Stimulated activated CD4-positive, alpha-beta T cell treated with anti-CD3 and anti-CD28 coated beads, Interleukin-1b, Interleukin-23, amount 100 ng/mL, for 24 hours (primary cell): ENCODE measurements at places on chromosomes 4 and X.

GRCh38 chr4:169900241-169900845, 125.9 kb downstream of the MFAP3L start:
- DNase-seq, result no peak

DNA sequence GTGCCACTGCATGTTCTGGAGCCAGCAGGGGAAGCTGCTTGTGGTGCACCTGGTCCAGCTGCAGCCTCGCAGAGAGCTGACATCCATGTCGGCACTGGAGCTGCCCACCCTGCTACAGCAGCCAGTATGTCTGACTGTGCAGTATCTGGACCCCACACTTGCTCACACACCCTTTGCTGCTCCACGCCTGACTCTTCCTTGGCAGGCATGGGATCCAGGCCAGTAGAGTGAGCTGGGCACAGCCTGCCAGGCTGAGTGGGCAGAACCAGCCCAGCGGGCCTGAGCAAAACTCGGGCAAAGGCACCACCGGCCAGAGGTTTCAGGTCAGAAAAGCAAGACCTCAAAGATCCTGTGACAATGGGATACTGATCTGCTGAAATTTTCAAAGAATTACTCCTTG, 690.1 kb downstream of the STPG2 start:
- no peak for DNase-seq

DNA sequence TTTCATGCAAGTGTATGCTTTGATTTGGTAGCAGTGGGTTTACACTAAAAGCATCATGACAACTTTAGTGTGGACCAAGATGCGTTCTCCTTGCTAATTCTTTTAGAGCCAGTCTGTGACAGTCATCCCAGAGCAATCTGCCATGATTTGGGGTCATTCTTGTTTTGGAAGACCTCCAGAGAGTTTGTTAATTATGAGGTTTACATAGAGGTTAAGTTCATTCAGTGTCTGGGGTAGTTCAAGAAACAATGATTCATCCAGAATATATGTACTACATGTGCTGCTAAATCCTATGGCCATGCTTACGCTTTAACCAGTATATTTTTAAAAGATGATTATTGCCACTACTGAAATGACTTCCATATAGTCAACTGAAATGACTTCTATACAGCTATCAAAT, 328.5 kb upstream of the AGA start:
- DNase-seq, result no peak

GRCh38 chrX:22922961-22923360, 76.8 kb upstream of the DDX53 start:
- no peak for DNase-seq

DNA sequence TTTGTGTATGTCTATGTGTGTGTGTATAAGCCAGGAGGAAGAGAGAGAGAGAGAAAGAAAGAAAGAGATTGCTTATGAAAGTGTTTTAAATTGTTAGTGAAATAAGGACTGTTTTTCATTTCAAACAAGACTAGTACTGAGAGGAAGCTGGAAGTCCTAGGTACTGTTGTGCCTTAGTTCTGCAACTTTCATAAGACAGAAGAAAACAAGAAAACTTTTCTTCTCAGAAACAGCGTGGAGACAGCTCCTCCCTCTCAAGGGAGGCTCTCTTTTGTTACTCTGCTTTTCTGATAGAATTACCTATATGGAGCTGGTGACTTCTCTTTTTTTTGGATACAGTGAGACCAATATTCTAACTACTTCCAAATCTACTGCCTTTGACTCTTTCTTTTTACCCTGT, 62.5 kb downstream of the BANK1 start:
- no peak for DNase-seq

GRCh38 chrX:107678957-107679740, 50.8 kb downstream of the PRPS1 start:
- DNase-seq, result peak; percentile 39

- no peak for DNase-seq
These were observed 204.6 kb upstream of the SLIT2 start for GRCh38 chr4:20046931-20047677.
